T-helper 22 cell (primary cell): ENCODE measurements at places on chromosomes 12 and 14.

- no peak for DNase-seq
These were observed 60.6 kb upstream of the TCL1A start for GRCh38 chr14:95774265-95775160.

DNA sequence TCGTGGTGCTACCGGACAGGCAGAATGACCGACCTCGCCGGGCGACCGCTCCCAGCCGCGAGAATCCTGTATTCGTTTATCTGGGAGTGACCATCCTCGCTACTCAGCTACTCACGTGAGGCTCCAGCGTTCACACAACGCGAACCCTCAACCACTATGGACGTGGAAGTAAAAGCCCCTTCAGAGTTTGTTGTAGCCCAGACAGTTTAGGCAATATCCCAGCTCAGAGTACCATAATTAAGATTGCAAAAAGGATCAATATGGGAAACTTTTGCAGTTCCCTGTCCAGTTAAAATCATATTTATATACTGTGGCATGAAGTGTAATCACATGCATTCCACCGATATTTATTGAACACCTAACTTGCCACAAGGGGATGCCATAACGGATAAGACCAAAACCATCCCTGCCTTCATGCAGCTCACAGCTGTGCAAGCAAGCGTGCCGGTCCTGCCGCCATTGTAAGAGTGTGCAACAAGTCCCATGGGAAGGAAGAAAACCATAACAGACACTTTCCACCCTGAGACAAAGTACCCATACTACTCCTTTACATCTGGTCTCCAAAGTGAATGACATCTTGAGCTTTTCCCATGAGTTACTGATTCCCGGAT lies 938 bp upstream of the MAX start:
- DNase-seq: no peak

DNA sequence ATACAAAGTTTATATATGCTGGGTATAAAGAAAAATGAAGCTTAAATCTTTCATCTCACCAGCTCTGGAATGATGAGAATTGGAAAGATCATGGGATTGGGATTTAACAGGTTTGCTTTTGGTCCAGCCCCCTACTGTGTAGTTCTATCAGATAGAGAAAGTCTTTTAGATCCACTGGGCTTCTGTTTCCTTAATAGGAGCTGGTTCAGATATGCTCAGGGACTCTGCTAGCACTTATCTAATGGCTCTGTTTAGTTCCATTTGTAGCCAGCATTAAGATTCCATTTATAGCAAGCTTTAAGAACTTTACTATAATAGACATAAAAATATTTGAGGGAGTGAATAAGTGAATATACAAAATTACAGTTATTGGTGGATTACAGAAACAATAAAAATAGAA lies 42.6 kb downstream of the UTP20 start:
- DNase-seq: no peak

GRCh38 chr14:105144666-105145380 lies 23.8 kb downstream of the JAG2 start:
- DNase-seq: no peak

DNA sequence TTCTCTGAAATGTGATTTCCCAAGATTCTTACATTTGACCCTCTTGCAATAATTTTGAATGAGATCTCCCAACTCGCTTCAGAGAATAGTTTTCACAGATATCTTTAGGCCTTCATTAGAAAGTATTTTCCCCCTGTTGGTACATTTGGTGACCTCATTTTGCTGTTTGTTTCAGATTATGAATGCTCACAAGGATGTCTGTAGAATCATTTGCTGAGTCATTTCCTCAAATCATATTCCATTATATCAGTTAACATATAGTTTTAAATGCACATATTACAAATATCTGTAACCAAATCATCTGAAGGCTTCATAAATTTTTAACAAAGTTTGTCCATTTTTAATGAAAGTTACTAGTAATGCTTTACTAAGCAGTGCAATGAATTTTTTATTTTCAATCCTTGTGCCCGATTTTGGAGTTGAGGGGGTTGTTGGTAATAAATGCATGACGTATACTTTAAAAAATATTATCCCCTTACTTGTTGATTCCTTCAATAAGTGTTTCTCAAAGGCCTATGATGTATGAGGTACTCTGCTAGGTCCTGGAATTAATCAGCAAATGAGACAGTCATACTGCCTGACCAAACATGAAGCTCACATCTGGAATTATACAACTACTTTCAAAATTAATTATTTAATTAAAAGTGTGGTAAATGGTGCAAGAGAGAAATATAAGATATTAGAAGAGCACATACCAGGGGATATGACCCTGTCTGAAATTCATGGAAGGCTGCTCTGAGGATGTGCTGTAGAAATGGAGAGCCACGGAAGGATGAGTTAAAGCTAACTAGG lies 126.9 kb upstream of the RAP1B start:
- no peak for DNase-seq
